PC-9 (cell line): ENCODE measurements at places on chromosomes 5 and 9. TPM values are rescaled to one million over a fixed set of nuclear protein-coding genes. Genes with fewer than 3 reads are reported as not detected.

DNA sequence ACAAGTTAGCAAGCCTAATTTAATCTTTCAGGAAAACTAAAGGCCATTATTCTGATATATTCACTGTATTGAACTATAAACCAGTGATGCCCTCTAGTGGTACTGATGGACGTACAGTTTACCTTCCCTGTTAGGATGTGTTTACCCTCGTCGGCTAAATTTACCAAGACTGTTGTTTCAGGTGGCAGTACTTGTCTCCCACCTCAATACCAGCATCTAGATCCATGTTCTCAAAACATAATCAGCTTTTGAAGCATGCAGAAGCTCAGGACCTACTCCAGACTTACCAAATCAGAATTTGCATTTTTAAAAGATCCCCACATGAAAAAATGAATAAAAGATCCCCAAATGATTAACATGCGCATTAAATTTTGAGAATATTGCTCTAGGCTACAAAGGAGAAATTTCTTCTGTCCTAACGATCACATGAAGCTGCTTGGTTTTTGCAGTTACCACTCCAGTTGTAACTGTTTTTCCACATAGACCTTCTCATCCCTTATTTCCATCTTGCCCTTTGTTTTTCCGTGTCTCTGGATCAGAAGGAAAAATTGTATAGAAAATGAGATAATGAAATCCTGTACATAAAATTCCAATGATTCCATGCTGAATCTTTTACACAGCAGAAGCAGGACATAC is 3.2 kb upstream of the BAAT start:
- DNase-seq: no peak

DNA sequence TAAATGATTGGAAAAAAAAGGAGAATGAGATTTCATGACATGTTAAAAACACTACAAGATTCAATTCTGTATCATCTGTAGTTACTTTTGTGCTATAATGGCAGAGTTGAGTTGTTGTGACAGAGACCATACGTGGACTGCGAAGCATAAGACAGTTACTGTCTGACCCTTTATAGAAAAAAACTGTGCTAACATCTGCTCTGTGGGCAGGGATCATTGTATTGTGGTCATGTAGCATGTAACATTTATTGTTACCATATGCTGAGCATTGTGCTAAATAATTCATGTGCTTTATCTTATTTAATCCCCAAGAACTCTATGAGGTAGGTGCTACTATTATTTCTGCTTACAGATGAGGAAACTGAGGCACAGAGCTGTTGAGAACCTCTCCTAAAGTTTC is 147.3 kb upstream of the HMHB1 start:
- DNase-seq: no peak

GRCh38 chr5:131664929-131665328 is 29.9 kb upstream of the RAPGEF6 start:
- DNase-seq: no peak

The C9 gene
- total RNA-seq: not detected in 2 replicates

DNA sequence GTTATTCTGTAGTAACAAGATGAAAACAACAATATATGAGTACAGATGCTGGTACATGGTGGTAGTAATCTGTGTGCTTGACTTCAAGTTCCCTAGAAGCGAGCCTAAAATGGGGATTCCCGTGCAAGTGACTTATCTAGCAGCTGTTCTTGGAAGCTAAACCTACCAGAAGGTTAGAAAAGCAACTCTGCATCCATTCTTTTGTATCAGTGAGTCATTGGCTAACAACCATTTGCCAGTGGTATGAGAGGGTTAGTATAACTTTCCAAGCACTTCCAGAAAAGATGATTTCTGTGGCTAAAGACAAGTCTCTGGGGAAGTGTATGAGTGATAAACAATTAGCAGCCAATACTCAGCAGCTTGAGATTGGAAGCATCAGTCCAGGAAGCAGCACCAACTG is 787.7 kb upstream of the CDH6 start:
- no peak for DNase-seq

DNA sequence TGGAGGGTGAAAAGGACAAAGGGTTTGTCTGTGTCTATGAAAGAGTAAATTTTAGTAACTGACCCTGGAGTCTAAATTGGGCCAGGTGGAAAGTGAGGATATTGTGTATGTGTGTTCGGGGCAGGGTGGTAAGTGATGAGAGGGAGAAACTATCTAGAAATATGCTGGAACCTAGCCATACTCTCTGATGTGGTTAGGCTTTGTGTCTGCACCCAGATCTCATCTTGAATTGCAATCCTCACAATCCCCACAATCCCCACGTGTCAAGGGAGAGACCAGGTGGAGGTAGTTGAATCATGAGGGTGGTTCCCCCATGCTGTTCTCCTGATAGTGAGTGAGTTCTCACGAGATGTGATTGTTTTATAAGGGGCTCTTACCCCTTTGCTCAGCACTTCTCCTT is 60.6 kb downstream of the COMMD10 start:
- DNase-seq: no peak

- no peak for DNase-seq
These were observed 397.6 kb downstream of the RASEF start for GRCh38 chr9:82665324-82665723.

GRCh38 chr5:99906776-99907175 is 628.4 kb upstream of the FAM174A start:
- no peak for DNase-seq

- no peak for DNase-seq
These were observed 282.5 kb downstream of the ZSWIM6 start for GRCh38 chr5:61614606-61615005.

DNA sequence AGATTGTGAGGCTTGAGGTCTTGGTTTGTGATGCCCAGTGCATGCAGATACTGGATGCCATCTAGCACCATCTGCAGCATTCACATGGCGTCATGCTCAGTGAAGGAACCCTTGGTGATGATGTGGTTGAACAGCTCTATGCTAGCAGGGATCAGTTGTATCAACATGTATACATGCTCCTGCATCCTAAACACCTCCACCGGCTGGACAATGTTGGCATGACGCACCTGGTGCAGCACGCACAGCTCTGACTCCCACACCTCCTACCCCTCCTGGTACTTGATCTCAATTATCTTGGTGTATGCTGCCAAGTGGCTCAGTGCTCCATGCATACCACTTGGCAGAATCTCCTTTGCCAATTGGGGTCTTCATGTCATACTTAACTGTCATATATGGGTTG is 49.1 kb downstream of the MTREX start:
- no peak for DNase-seq

GRCh38 chr9:20884985-20885593 is 146.4 kb downstream of the HACD4 start:
- no peak for DNase-seq

The PIP5K1B gene
- total RNA-seq: not detected in 2 replicates

DNA sequence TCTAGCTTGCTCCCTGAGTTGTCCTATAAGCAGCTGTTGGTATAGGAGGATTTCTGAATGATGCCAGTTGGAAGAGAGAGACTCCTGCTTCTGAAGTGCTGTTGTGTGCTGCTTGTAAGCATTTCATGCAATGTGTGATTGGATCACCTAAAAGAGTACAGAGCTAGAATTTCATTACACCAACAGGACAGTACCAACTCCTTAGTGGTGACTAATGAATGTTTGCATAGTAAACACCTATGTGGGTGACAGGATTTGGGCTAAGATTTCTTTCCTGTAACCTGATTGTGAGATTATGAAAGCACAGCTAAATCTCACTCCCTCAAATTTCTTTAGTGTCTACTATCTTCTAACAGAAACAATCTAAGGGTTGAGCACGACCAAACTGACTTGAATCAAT is 67.0 kb downstream of the GCNT1 start:
- peak; percentile 81 for DNase-seq

The PPP2R2B gene
- not detected in 2 replicates for total RNA-seq
